ENCODE measurements at places on chromosomes 2 and 18. TPM values are rescaled to one million over a fixed set of nuclear protein-coding genes. Genes with fewer than 3 reads are reported as not detected.

GRCh38 chr18:77220726-77221125, 28.9 kb upstream of the GALR1 start:
- no peak overlapping the region for H3K27ac ChIP-seq
- no peaks in the 10 kb centered on the region for H3K4me1 ChIP-seq
- H3K27me3 ChIP-seq: no peaks in the 10 kb centered on the region
- no peak overlapping the region for H3K4me3 ChIP-seq
- no peak for DNase-seq

DNA sequence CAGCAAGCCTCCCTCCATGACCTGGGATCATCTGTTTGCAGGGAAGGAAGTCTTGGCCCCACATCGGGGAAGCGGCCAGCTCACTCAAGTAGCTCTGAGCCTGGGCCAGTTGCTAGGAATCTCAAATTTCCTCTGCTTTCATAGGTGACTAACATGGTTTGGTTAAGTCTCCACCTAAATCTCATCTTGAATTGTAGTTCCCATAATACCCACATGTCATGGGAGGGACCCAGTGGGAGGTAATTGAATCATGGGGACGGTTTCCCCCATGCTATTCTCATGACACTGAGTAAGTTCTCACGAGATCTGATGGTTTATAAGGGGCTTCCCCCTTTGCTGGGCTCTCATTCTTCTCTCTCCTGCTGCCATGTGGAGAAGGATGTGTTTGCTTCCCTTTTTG, 75.2 kb downstream of the LBH start:
- H3K27ac ChIP-seq: no peak overlapping the region
- DNase-seq: no peak
- H3K36me3 ChIP-seq: no peaks in the 10 kb centered on the region
- no peak overlapping the region for H3K4me3 ChIP-seq
- peaks cover under 1% of the 10 kb centered on the region for H3K4me1 ChIP-seq

DNA sequence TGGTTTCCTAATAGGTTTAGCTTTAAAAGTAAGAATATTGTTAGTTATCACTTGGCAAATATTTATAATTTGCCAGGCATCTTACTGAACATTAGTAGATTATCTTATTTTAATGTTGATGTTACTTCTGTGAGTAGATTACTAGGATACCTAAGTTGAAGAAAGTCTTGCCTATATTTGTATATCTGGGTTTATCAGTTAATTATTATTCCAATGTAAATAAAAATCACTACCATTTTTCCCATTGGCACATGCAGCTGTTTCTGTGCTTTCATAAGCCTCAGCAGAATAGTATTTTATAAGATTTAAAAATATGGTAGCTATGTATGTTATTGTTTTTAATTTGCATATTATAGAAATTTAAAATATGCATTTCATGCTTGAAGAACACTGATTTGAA, 16.3 kb upstream of the TRIM43B start:
- DNase-seq: no peak
- H3K27ac ChIP-seq: no peak overlapping the region
- H3K36me3 ChIP-seq: no peaks in the 10 kb centered on the region

TRABD2A gene
- not detected for polyA plus RNA-seq

ITGB6 gene
- 0.31 TPM for polyA plus RNA-seq

IKZF2 gene
- polyA plus RNA-seq: 5.5 TPM

PFN4 gene
- 0.36 TPM for polyA plus RNA-seq

All from cardiac muscle cell (in vitro differentiated cells and primary cell).